Naive thymus-derived CD4-positive, alpha-beta T cell (primary cell): ENCODE measurements at places on chromosomes 3 and 15. TPM values are rescaled to one million over a fixed set of nuclear protein-coding genes. Genes with fewer than 3 reads are reported as not detected.

- H3K4me1 ChIP-seq: no peaks in the 10 kb centered on the region
- H3K36me3 ChIP-seq: no peaks in the 10 kb centered on the region
- H3K4me3 ChIP-seq: no peak overlapping the region
- DNase-seq: no peak
- no peak overlapping the region for H3K27ac ChIP-seq
Measured at GRCh38 chr15:80588801-80589200, 106.3 kb upstream of the ABHD17C start.

GRCh38 chr3:117408811-117409210, 699.2 kb downstream of the TUSC7 start:
- no peak overlapping the region for H3K4me3 ChIP-seq
- H3K4me1 ChIP-seq: no peaks in the 10 kb centered on the region
- no peaks in the 10 kb centered on the region for H3K27me3 ChIP-seq
- no peak overlapping the region for H3K27ac ChIP-seq
- no peak for DNase-seq
- H3K36me3 ChIP-seq: no peaks in the 10 kb centered on the region

DNA sequence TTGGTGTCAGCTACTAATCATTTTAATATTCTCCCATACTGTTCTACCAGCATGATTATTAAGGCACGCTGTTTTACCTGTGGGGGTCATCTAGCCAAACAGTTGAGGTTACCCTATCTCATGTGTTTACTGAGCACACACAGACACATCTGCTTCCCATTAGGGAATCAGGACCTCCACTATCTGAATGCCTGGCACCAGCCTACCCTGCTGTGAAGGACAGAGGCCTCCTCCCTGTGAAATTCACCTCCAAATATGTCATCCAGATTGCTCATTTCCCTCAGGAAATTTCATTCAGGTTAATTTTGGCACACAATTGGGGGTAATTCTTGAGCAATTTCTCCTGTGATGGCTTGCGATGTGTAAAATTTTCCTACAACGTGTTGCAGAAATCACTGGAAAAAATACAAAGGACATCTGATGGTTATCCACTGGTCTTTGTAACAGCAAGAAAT, 155.6 kb upstream of the NR2E3 start:
- no peak for DNase-seq
- H3K27ac ChIP-seq: no peak overlapping the region
- H3K36me3 ChIP-seq: no peaks in the 10 kb centered on the region
- H3K27me3 ChIP-seq: peaks cover 4% of the 10 kb centered on the region
- H3K4me3 ChIP-seq: no peak overlapping the region

- no peaks in the 10 kb centered on the region for H3K27me3 ChIP-seq
- DNase-seq: no peak
- H3K4me3 ChIP-seq: no peak overlapping the region
- no peak overlapping the region for H3K27ac ChIP-seq
- no peaks in the 10 kb centered on the region for H3K4me1 ChIP-seq
Measured at GRCh38 chr3:149299938-149300801, 33.3 kb downstream of the TM4SF18 start.

GRCh38 chr3:172087602-172088580, 48.5 kb downstream of the FNDC3B start:
- no peaks in the 10 kb centered on the region for H3K27me3 ChIP-seq
- H3K4me3 ChIP-seq: no peak overlapping the region
- H3K36me3 ChIP-seq: no peaks in the 10 kb centered on the region
- H3K27ac ChIP-seq: no peak overlapping the region

DNA sequence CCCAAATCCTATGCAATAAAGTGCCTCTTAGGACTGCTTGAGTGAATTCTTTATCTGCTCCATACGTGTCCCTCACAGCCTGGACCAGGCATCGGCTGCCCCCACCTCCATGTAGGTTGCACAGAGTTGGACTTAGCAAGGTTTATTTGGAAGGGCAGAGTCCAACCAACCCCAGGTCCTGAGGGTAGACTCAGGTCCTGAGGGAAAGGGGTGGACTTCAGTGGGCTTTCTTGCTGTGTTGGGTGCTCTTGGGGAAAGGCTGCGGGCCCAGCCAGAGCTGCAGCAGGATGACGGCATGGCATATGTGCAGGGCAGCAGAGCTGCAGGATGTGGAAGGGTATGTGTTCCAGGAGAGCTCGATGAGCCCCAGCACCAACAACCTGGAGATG, 6.5 kb downstream of the ALG3 start:
- DNase-seq: no peak
- no peaks in the 10 kb centered on the region for H3K27me3 ChIP-seq
- no peak overlapping the region for H3K4me3 ChIP-seq
- peaks cover 47% of the 10 kb centered on the region for H3K36me3 ChIP-seq
- H3K4me1 ChIP-seq: peaks cover 1% of the 10 kb centered on the region

- no peak for DNase-seq
- no peak overlapping the region for H3K27ac ChIP-seq
- H3K4me3 ChIP-seq: no peak overlapping the region
- no peaks in the 10 kb centered on the region for H3K36me3 ChIP-seq
- no peaks in the 10 kb centered on the region for H3K27me3 ChIP-seq
Measured at GRCh38 chr15:41967506-41968206, 4.7 kb downstream of the EHD4 start.

IL5RA gene
- 8.7 TPM for total RNA-seq

AHSG gene
- not detected for total RNA-seq

TEX55 gene
- total RNA-seq: not detected

DUOXA2 gene
- not detected for total RNA-seq

ARNT2 gene
- total RNA-seq: not detected
